ENCODE measurements at places on chromosomes 12 and 14.

GRCh38 chr14:92906823-92907222 is 16.1 kb upstream of the CHGA start:
- no peak for DNase-seq

- no peak for DNase-seq
Measured at GRCh38 chr12:102812344-102812743, 104.7 kb downstream of the PAH start.

GRCh38 chr12:29589851-29590250 is 92.4 kb upstream of the OVCH1 start:
- DNase-seq = no peak

GRCh38 chr14:74956280-74957072 is 1.1 kb upstream of the PGF start:
- no peak for DNase-seq

DNA sequence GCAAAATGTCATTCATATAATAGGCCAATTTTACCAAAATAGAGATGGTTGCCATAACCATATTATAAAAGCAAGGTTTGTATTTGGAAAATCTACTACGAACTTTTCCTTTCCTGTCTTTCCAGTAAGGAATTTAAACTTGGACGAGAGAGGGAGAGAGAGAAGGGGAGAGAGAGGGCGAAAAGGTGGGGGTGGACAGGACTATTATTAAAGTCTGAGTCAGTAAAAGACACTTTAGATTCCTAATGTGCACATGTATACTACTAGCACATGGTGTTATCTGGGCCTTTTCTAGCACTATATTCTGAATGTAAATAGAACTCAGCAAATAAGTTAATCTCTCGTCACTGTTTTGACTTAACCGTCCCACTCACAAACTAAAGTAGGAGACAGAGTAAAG is 30.4 kb upstream of the FBLN5 start:
- DNase-seq = no peak

GRCh38 chr12:10211101-10211939 is 1.4 kb upstream of the GABARAPL1 start:
- DNase-seq = no peak

DNA sequence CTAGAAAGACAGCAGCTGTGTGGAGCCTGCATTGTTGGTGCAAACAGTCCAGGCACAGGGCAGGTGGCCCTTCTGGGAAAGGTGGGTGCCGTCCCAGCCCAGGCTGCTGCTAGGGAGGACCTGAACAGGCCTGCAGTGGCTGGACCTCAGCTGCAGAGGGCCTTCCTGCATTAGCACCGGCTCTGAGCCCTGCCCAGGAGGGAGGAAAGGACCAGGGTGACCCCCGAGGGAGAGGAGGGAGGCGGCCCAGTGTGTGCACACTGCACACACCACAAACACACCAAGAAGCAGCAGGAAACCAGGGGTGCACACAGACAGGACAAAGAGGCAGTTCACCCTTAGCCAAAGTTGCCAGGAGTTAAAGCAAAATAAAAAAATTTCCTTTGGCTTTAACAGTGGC is 8.0 kb upstream of the PGAM5 start:
- no peak for DNase-seq

DNA sequence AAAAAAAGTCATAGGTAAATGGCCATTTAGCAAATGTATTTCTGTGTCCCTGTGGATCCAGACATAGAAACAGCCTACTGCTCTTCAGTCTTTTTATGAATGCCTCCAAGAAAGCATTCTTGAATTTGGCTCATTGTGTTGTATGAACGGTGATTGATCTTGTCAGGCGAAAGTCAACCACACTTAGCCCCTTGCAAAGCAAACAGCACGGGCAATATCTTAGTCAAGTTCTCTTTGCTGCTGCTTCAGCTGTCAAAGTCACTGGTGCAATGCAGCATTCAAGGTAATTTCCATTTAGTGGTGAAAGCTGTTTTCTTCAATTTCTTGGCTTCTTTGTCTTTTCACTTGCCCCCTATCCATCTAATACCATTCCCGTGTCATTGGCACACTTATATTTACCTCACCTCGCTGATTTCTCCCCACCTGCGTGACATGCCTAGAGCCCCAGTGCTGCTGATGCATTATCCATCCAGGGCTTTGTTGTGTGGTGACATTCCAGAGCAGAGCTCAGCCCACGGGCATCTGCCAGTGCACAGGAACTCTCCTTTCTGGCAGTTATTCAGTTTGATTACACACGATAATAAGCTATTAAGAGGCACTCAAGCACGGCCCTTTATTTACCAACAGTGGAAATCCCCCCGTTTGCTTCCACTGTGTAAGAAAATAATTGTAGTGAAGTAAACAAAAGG is 362.3 kb upstream of the NOVA1 start:
- no peak for DNase-seq

DNA sequence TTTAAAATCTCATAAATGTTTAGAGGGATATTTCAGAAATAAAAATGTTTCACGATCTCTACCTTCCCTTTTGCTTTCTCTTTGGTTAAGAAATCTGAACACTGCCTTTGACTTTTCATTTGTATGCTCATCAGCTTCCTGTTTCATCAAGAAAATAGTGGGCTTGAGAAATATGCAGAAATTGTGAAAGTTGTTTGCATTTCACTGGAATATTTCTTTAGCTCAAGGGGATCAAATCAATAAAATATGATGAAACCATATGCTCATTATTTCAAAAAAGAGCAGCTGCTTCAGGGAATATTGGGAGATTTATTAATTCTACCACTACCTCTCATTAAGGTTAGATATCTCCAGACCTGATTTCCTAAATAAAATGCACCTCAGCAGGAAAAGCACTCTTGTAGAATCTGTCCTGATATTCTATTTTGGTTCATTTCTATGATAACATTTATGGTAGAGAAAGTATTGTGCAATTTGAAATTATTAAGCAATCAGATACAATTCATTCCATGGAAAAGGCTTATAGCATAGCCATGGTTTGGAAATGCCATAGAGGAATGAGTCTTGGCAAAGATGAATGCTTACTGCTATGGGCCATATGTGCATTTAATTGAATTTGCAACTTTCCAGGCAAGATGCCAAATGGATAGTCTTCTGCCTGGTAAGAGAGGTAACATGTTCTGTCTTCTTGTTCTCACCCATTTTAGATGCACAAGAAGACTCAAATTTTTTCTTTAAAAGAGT is 212.6 kb upstream of the SLC16A7 start:
- DNase-seq = no peak

- DNase-seq = no peak
Measured at GRCh38 chr12:45779936-45780335, 50.4 kb downstream of the ARID2 start.

DNA sequence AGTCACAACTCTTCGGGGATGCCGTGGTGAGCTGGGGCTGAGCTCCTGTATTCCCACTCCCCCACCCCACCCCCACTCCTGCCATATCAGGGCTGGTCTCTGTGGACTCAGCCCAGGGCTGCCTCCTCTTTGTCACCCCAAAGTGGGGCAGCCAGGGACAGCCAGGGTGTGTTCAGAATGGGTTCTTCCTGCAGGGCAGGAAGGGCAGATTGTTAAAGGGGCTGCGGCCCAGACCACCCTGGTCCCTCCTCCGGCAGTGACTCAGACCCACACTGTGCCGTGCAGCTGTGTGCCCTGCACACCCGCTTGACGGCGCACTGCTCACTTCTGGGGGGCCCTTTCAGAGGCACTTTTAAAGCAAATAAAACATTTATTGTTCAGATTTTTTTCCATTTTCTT is 9.3 kb downstream of the SLC48A1 start:
- DNase-seq = peak; percentile 56

DNA sequence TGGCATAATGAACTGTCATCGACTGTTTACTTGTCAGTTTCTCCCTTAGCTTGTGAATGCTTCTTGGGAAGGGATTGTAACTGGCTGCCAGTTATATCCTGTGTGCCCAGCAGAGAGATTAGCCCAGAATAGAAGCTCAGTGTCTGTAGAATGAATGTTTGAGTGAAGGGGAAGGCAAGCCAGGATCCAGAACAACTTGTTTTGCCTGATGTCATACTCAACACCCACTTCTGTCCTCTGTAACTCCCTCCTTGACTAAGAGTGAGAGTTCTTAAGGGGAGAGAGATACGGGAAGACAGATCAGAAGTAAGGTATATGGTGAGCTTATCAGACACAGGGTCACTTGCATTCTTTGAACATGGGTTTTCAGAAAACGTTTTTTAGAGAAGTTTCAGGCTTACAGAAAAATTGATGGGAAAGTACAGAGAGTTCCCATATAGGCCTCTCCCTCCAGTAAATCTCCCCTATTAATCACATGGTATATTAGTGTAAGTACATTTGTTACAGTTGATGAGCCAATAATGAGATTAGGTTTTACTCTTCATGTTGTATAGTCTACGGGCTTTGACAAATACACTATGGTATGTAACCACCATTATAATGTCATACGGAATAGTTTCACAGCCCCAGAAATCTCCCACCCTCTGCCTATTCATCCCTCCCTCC is 5.6 kb upstream of the SPPL3 start:
- no peak for DNase-seq

DNA sequence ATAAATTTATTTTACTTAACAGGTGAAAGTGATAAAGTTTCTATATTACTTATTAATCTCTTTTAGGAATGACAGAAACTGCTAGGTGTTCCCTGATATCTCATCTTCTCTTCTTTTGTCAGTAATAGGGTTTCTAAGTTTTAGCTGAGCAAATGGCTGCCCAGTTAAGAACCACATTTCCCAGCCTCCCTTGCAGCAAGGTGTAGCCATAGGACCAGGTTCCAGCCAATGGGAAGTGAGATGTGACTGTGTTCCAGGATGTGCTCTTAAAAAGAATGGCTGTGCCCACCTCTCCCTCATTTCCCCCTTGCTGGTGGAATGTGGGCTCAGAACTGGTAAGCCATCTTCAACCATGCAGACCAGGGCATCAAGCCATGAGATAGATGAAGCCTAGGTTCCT is 165.6 kb downstream of the HELB start:
- DNase-seq = no peak

DNA sequence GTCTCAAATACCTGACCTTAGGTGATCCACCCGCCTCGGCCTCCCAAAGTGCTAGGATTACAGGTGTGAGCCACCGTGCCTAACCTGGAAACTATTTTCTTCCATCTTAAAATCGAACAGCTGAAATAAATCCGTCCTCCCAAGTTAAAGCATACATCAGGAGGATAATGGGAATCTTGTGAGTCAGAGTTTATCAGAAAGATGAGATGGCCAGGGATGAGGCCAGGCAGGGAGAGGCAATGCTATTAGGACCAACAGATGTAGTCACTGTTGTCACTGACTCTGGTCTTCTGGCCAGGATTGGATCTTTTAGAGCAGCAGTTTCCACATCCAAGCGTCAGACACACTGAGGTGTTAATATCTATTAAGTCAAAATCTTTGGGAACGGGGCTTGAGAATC is 61.7 kb upstream of the USP44 start:
- DNase-seq = no peak

- DNase-seq = no peak
Measured at GRCh38 chr12:132132609-132133430, 11.3 kb downstream of the DDX51 start.

- no peak for DNase-seq
Measured at GRCh38 chr12:65827342-65827741, 3.1 kb downstream of the HMGA2 start.

- peak; percentile 80 for DNase-seq
Measured at GRCh38 chr12:50986966-50987737, 34.8 kb downstream of the HIGD1C start.

GRCh38 chr14:92755495-92755894 is 7.1 kb upstream of the LGMN start:
- DNase-seq = no peak

DNA sequence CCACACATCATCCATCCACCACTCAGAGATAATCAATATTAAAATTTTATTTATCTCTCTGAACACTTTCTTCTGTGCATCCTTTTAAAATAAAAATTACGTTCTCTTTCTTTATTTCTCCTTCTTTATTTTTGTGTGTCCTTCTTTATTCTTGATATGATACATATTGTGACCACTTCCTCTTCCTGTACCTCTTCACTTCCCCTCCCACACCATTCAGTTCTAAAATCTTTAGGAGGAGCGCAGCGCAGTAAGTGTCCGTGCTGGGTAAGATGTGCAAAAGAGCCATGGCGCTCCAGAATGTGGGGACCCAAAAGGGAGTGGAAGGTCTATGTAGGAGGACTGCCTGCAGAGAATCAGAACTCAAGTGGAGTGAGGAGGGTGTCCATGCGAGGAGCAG is 256.7 kb downstream of the ITPR2 start:
- DNase-seq = no peak

- no peak for DNase-seq
Measured at GRCh38 chr12:132807295-132808092, 21.2 kb downstream of the GOLGA3 start.

- no peak for DNase-seq
Measured at GRCh38 chr14:67908052-67908754, 88.6 kb downstream of the RAD51B start.

DNA sequence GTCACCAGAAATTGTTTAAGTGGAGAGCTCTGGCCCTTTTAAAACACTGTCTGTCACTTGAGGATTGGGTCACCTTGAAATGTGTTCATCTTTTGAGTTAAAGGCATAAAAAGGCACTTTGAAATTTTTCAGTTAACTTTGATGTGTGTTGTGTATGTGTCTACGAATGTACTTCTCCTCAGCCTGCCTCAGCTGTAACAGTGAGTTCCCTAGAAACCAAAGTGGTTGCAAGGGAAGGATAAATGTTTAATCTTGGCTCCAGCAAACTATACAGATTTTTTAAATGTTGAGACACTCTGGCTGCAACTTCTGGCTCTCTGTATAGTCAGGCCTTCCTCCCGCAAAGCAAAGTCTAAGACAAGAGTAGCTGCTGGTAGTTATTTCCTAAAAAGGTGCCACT is 8.3 kb downstream of the DERA start:
- no peak for DNase-seq

Data from common myeloid progenitor, CD34-positive (primary cell).